Smooth muscle cell of bladder (primary cell): ENCODE measurements at places on chromosomes 13 and 19. TPM values are rescaled to one million over a fixed set of nuclear protein-coding genes. Genes with fewer than 3 reads are reported as not detected.

Gene C19orf85
- total RNA-seq, result not detected in 2 replicates

Gene ARGLU1
- 30.4 and 31.2 TPM in 2 replicates for total RNA-seq

Gene POLR2E
- total RNA-seq, result 83.9 and 89.1 TPM in 2 replicates

Gene GRIN2D
- total RNA-seq, result 0.18 and 0.28 TPM in 2 replicates

Gene ZNF99
- not detected in 2 replicates for total RNA-seq

Gene GJB2
- total RNA-seq, result under 0.01 and 0.14 TPM in 2 replicates

Gene MAG
- total RNA-seq, result not detected in 2 replicates

Gene SERPINE3
- total RNA-seq, result not detected in 2 replicates

Gene DLL3
- under 0.01 and 0.09 TPM in 2 replicates for total RNA-seq

Gene STOML3
- total RNA-seq, result not detected in 2 replicates

Gene DOCK9
- 8.7 and 12.2 TPM in 2 replicates for total RNA-seq

Gene GFY
- total RNA-seq, result not detected in 2 replicates

Gene RFPL4A
- not detected in 2 replicates for total RNA-seq

Gene PSG3
- not detected in 2 replicates for total RNA-seq

Gene ZNF222
- 7.0 and 8.0 TPM in 2 replicates for total RNA-seq
